ENCODE measurements at places on chromosomes 12 and 14.
A peak's percentile ranks its signal among the peaks of the same experiment; 100 is the strongest.

GRCh38 chr12:12428961-12429657 lies 72.2 kb downstream of the BORCS5 start:
- DNase-seq: no peak

GRCh38 chr12:117026921-117027250 lies 72.3 kb downstream of the TESC start:
- no peak for DNase-seq

DNA sequence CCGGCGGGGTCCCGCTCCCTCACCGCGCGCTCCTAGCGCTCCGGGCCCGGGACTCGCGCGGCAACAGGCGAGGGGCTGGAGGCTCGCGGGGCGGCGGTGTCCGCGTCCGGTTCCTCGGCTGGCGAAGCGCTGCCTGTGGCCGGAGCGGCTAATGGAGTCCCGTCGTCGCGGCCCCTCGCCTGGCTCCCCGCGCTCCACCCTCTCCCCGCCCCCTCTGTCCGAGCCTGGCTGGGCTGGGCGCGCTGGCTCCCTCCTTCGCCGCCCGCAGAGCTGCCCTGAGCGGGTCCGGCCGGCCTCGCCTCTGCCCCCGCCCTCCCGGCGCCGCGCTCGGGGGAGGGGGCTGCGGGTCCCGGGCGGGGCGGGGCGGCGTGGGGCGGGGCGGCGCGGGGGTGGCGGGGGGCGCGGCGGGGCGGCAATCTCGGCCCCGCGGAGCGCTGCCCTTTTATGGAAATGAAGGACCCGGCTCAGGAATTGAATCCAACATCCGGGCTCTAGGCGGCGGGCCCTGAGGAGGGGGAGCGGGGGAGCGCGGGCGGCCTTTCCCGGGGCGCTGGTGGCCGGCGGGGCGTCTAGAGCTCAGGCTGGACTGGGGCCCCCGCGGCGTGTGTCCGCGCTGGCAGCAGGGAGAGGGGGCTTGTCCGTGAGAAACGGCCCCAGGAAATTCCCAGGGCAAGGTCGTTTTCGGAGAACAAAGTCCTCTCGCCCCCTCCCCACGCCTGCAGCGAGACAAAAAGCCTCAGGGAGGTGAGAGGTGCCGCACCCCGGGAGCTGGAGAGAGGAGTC lies at the start of gene FERMT2:
Gene FERMT2 (minus strand): TSS at position 153 of the 783 bp plus-strand sequence. CDS start 482 bp downstream, outside the sequence.
- DNase-seq: peak; percentile 37

- DNase-seq: no peak
Observed at GRCh38 chr12:7439579-7440505, 4.1 kb downstream of the CD163L1 start.

- DNase-seq: no peak
Observed at GRCh38 chr12:107590814-107591375, 94.7 kb upstream of the PWP1 start.

DNA sequence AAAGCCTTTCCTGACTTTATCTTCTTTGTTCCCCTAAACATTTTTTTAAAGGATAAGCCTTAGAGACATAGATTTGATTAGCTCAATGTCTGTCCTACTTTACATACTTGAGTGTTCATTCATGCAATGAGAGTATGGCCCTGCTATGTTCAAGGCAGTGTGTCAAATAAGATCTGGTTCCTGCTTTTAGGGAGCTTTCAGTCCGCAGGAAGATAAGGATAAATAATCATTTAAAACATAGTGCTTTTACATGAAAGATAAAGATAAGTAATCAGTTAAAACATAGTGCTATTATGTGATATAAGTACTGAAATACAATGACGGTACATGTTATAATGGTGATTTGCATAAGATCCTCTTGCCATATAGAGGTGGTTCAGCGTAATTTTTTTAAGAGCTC lies 378.3 kb upstream of the PRICKLE1 start:
- no peak for DNase-seq

GRCh38 chr12:92270521-92270920 lies 124.9 kb upstream of the BTG1 start:
- DNase-seq: no peak

DNA sequence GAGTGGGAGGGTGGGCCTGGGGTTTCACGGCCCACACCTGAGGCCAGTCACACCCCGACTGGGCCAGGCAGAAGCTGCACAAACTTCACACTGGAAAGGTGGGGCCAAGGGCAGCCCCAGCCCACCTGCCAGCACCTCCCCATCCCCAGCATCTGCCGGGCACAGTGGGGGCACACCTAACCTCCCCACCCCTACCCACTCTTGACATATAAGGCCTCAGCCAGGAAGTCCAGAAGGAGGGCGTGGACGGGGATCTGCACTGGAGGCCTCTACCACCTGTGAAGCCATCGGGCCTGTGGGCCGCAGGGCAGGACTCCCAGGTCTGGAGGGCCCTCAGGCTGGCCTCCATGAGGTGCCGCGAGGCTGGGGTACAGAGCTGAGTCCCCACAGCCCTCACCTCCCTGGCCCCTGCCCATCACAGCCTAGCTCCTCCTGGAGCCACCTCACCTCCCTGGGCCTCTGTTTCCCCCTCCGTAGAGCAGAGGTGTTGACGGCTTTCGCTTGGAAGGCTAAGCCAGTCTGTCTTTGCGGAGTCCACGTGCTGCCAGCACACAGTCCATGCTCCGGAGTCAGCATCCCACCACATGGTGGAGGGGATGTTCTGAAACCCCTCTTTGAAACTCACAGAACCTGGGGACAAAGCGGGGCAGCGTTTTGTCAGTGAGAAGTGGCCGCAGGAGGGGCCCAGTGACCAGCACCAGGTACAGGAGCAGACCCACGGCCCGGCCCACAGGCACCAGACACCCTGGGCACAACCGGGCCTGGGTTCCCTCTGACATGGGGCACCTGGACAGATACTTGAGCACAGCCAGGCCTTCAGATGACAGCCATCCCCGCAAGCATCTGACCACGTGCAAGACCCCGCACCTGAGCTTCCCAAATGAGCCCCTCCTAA lies 38.2 kb upstream of the INF2 start:
- no peak for DNase-seq

- no peak for DNase-seq
Observed at GRCh38 chr12:79351251-79351650, 339.5 kb downstream of the PAWR start.

GRCh38 chr12:42091769-42092168 lies 52.9 kb downstream of the GXYLT1 start:
- no peak for DNase-seq

DNA sequence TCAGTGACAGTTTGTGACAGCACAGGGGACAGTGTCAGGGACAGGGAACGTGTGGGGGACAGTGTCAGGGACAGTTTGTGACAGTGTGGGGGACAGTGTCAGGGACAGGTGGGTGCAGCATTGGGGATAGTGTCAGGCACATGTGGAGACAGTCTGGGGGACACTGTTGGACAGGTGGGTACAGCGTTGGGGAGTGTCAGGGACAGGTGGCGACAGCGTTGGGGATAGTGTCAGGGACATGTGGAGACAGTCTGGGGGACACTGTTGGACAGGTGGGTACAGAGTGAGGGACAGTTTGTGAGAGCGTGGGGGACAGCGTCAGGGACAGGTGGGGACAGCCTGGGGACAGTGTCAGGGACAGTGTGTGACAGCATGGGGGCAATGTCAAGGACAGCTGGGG lies 140.0 kb downstream of the TMEM121 start:
- no peak for DNase-seq

DNA sequence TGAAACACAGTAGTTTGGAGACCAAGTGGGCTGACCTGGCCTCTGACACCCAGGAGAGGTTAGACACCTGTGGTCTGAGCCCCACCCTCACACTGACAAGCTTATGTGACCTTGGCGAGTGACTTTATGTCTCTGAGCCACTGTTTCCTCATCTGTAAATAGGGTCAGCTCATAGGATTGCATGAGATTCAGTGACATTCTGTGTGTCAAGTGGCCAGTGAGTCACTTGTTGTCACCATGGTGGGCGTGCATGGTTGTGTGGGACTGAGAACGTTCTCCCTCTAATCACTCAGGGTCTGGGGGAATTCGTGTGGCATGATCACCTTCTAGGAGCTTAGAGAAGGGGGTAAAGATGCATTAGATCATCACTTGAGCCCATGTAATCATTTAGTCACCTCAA lies 146.4 kb downstream of the PHETA1 start:
- no peak for DNase-seq

DNA sequence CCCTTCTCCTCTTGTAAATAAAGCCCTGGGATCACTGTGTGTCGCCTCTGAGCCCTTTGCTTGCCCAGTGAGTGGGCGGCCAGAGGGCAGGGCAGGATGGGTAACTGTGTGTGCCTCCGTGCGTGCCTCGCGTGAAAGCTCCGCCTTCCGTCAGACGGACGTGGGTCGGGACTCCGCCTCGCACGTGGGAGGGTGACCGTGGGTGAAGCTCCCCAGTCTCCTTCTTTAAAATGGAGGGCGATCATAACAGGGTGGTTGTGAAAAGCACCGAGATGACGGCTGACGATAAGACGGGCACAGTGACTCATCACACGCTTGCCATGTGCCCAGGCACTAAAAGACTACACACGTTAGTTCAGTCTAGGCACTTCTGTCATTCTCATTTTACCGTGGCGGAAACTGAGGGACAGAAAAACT lies 9.2 kb downstream of the PHB2 start:
- peak; percentile 76 for DNase-seq

- no peak for DNase-seq
Observed at GRCh38 chr12:51917041-51917590, 9.8 kb downstream of the ACVRL1 start.

Data from T-helper 17 cell (primary cell).